SW480 (cell line): ENCODE measurements at places on chromosomes 7 and 10.

DNA sequence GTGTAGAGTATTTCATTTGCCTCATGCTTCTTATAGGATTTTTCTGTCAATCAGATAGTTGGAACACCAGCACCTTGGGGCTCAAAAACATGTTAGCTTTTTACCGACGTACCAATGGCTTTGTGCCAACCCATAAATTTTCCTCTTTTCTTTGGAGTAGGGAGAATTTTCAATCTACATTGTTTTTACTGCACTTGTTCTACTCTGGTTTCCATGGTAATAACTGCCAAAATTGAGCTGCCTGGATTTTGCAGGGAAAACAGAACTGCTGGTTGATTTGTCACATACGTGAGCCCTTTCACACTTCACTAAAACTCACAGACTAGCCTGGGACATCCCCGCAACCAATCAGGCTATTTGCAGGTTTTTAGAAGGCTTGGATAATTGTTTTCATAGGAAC, 189.7 kb downstream of the ARHGAP21 start:
- DNase-seq = no peak

- no peak for DNase-seq
Observed at GRCh38 chr10:90849956-90850749, 7.7 kb downstream of the HTR7 start.

DNA sequence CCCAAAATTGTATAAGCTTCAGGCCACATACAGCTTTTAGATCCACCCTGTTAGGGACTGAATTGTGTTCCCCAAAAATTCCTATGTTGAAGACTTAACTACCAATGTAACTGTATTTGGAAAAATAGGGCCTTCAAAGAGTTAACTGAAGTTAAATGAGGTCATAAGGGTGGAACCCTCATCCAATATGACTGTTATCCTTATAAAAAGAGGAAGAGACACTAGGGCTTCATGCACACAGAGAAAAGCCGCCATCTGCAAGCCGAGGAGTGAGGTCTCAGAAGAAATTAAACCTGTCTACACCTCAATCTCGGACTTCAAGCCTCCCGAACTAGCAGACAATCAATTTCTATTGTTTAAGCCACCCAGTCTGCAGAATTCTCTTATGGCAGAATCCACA, 317.9 kb upstream of the NFE2L3 start:
- no peak for DNase-seq

- DNase-seq = no peak
Observed at GRCh38 chr10:48626447-48626846, 21.6 kb upstream of the ARHGAP22 start.

GRCh38 chr10:34232481-34232880, 582.6 kb downstream of the PARD3 start:
- no peak for DNase-seq

- no peak for DNase-seq
Observed at GRCh38 chr10:60497364-60497763, 107.7 kb upstream of the ANK3 start.

GRCh38 chr7:93051660-93052059, 66.1 kb downstream of the SAMD9 start:
- DNase-seq = no peak

GRCh38 chr10:27537787-27538186, 33.7 kb downstream of the RAB18 start:
- no peak for DNase-seq

GRCh38 chr7:111025006-111025405, 65.9 kb upstream of the LRRN3 start:
- no peak for DNase-seq

- DNase-seq = no peak
Observed at GRCh38 chr10:119703903-119704508, 21.8 kb upstream of the INPP5F start.

DNA sequence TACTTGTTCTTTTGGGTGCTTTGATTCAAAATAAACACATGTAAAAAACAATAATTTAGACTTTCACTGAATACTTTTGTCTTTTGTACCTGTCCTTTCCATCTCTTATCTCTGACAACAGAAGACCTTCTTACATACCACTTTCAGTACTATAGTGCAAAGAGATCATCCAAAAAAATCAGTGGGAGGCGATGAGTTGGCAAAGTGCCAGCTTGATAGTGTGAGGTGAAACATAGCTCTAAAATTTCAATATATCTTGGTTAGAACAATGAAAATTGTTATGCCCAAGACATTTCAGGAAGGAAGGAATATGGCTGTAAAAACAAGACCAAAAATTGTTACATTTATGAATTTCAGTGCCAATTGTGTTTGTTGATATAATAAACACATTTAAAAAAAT, 390.2 kb upstream of the COBL start:
- no peak for DNase-seq
